Stimulated activated CD4-positive, alpha-beta T cell treated with anti-CD3 and anti-CD28 coated beads, Interleukin-1b, Interleukin-23, amount 100 ng/mL, for 48 hours (primary cell): ENCODE measurements at places on chromosomes 7 and 10.

DNA sequence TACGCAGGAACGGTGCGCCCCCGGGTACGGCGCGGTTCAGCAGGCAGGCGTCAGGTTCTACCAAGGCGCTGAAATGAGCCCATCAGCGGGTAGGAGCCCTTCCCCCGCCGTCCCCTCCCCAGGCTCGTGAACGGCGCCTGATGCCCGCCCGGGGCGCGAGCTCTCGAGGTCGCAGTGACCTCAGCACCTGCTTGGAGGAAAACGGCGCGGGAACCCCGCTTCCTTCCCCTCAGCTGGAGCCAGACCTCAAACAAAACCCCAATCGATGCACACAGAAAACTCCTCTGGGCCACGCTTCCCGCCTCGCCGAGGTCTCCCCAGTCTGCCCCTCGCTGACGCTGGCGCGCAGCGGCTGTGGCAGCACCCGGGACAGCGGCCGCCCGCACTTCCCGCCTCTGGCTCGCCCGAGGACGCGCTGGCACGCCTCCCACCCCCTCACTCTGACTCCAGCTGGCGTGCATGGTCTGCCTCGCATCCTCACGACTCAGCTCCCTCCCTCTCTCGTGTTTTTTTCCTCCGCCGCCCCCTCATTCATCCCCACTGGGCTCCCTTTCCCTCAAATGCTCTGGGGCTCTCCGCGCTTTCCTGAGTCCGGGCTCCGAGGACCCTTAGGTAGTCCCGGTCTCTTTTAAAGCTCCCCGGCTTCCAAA, 514 bp upstream of the GAD2 start:
- peak; percentile 46 for DNase-seq

DNA sequence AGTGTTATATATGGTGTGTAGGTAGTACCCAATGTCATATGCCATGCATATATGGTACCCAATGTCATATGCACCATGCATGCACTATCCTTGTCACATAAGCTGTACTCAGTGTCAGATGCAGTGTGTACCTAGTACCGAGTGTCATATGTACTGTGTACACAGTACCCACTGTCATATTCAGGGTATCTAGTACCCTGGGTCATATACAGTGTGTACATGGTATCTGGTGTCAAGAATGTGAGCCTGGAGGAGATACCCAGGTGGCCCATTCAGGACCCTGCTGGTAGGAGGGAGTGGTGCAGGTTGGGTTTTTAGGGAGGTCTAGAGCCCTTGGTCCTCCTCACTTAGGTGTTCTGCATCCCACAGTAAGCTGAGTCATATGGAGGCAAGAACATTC, 1.8 kb downstream of the ZMYND11 start:
- DNase-seq: peak; percentile 60

DNA sequence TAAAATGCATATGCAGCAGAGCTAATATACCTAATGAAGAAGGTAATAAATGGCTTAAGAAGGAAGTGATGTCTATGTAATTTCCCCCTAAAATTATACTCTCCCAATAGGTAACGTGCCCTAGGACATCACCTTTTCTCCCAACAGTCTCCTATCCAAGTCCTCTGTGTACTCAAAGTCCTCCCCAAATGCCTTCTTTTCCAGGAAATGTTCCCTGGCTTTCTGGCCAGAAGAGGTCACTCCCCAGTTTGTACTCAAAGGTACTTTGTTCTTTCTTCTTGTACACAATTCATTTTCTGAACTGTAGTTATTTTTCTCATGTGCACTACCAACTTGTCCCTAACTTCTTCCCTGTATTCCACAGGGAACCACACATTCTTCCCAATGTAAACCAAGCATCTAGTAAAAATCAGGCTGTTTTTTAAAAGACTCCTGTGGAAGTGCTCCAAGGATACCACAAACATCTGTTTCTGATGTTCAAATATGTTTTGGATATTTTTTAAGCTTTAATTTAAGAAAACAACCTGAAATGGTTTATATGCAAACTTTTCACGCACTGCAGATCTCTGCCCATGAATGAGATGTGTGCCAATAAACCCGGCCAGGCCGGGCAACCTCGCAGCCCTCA, 262.3 kb upstream of the KLF14 start:
- no peak for DNase-seq

DNA sequence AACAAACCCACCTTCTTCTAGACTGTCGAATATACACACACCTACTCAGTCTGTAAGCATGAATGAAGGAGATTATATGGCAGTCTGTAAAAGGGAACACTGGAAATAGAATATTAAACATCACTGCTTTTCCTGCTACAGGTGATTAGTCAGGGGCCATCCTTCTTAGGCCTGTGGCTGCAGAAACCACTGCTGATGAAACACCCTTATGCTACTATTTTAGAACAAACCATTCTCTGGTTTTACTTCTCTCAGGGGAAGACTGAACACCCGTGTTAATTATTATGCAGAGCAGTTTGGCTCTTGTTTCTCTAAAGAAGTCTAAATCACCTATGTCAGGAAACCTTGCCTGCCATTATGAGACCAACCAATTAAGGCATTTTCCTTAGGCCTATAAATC, 351.1 kb upstream of the KLF6 start:
- DNase-seq: no peak

DNA sequence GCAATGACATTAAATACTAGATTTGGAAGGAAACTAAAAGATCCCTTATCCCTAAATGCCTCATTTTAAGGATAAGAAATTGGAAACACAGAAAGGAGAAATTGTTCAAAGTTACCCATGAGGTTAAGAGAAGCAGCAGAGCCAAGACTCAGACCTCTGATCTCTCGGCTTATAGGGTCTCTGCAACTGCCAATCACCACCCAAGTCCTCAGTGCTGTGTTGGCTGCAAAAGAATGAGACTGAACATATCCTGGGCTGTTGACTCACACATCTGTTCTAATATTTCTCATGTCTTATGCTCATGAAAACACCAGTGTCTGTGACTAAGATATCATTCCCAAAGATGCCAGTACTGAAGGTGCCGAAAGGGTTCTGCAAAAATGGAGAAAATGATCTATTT, 153.3 kb downstream of the XPNPEP1 start:
- DNase-seq: no peak

GRCh38 chr7:100840470-100841100, 11.9 kb upstream of the SLC12A9 start:
- DNase-seq: no peak

GRCh38 chr7:81231301-81231838, 312.5 kb upstream of the SEMA3C start:
- DNase-seq: no peak

DNA sequence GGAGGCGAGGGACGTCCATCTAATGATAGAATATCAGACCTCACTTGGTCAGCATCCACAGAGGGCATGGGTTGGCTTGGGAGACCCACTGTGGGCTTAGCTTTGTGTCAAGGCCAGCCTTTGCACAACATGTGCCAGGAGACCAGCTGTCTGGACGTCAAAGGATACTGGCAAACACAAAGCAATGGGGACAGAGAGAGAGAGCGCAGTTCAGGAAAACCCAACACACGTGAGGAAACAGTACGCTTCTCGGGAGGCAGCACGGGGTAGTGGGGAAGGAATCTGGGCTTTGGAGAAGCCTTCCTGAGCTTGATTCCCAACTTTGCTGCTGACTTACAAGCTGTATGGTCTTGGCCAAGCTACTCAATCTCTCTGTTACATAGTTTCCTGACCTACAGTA, 14.7 kb downstream of the PRLHR start:
- no peak for DNase-seq

- no peak for DNase-seq
Observed at GRCh38 chr10:86333826-86334487, 32.6 kb downstream of the GRID1 start.

- no peak for DNase-seq
Observed at GRCh38 chr7:7869036-7869435, 99.6 kb upstream of the GLCCI1 start.

GRCh38 chr7:46576950-46577349, 655.9 kb upstream of the IGFBP3 start:
- DNase-seq: no peak

DNA sequence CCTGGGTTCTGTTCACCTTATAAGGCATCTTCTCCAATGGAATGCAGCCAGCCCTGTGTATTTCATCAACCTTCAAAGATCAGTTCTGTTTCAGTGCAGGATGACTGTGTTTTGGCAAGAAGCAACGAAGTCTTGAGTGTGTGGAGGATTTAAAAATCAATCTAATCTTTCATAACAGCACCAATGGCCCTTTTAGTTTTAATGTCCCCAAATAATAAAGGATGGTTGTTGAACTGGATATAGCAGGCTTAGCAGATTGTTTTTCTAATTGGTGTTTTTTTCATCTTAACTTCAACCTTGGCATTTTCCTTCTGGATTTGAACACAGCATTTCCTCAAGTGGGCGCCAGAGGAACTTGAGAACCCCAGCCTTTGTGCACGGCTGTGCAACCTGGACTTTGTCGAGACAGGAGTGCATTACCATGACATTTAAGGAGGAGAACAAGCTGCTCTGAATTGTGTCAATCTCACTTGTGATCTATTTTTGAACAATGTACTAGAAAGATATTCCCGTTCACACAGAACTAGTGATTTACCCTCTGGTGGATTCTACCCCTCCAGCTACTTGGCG, 313.3 kb upstream of the AKR1E2 start:
- DNase-seq: no peak

GRCh38 chr7:68720697-68721096, 877.6 kb upstream of the AUTS2 start:
- no peak for DNase-seq

GRCh38 chr10:6074489-6075301, 12.5 kb upstream of the IL2RA start:
- peak; percentile 45 for DNase-seq

- DNase-seq: no peak
Observed at GRCh38 chr7:110386006-110386405, 704.9 kb upstream of the LRRN3 start.

GRCh38 chr7:38318803-38319416, 45.5 kb upstream of the TARP start:
- no peak for DNase-seq

DNA sequence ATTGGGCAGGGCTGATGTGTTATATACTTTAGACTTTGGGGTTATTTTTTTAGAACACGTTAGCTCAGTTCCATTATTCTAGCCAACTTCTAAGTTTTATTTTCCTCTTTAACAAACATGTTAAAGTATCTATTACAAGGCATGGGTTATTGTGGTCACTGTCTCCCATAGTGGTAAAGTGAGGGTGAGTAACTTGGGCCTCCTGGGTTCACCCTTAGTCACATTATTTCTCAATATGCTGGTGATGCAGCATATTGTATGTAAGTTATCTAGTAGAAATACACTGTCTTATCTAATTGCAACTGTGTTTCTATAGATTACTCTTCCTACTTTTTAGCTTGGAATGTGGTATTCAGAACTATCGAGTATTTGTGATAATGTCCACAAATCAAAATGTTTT, 65.9 kb downstream of the BBS9 start:
- no peak for DNase-seq

GRCh38 chr10:113995201-113995600, 48.5 kb upstream of the ADRB1 start:
- no peak for DNase-seq

GRCh38 chr7:63040966-63041610, 957.6 kb upstream of the ZNF722 start:
- DNase-seq: no peak

DNA sequence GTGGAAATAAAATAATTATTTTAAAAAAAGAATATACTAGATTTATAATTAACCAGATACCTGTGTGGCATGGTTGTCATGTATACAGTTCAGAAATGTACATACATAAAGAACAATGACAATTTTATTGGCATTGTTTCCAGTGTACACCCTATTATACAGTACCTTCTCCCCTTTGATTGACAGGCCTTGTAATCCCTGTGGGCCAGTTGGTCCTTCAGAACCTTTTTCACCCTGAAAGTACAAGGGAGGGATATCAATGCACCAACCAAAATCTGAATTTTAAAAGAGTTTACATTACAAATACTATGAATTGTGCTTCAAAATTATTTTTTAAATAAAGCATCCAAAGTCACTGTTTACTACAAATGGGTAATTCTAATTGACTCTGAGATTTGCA, 61.2 kb downstream of the COL28A1 start:
- DNase-seq: no peak

DNA sequence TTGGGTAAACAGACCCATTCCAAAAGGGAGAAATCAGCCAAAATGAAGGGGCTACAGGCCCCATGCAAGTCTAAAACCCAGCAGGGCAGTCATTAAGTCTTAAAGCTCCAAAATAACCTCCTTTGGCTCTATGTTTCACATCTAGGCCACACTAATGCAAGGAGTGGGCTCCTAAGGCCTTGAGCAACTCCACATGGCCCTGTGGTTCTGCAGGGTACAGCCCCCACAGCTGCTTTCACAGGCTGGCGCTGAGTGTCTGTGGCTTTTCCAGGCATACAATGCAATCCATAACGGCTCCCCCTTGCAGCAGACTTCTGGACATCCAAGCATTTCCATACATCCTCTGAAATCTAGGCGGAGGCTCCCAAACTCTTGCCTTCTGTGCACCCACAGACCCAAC, 9.0 kb downstream of the TMEM243 start:
- DNase-seq: no peak

DNA sequence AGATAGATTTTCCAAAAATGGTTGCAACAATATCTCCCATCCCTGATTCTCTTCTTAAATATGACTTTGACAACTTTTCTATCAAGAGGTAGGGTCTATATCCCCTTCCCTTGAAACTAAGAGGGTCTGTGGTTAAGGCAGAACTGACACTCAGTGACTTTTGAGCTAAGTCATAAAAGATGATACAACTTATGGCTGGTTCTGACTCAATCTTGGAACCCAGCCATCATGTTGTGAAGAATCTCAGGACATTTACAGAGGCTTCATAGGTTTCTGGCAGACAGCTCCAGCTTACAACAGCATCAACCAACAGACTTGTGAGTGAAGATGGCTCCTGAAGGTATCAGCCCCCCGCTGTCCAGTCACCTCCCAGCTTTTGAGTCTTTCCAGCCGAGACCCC, 203.5 kb downstream of the RNLS start:
- no peak for DNase-seq

DNA sequence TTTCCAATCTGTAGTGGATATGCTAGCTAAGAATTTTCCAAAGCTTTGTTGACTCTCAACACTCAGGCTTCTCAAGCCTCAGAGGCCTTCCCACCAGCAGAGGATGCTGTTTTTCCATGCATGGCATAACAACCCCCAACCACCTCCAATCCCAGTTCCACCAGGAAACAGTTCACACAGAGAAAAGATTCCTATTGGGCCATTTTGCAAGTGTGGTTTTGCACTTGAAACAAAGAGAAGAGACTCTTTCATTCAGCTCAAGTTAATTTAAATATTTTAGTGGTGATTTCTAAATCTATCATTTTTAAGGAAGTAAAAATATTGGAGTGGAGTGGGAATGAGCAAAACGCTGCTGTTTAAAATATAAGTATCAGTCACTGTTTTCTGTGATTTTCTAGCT, 105.6 kb upstream of the COL1A2 start:
- no peak for DNase-seq

GRCh38 chr7:30390736-30391636, 87.6 kb downstream of the NOD1 start:
- DNase-seq: no peak

GRCh38 chr10:91883549-91884444, 25.5 kb downstream of the FGFBP3 start:
- DNase-seq: no peak
